ENCODE measurements at places on chromosomes 11 and 22.

DNA sequence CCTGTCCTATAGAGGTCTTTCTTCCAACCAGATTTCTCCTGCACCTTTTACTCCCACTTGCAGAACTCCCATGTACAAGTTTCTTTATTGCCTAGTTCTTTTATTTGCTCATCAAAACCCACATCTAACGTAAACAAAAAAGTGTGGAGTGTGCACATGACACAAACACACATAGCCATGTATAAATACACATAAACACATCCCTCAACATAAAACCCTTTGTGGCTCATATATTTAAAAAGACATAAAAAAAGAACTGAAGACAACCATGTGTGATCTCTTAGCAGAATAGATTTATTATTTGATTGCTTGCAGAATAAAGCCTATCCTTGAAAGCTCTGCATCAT is 1.7 kb downstream of the HBG2 start:
- DNase-seq = no peak

GRCh38 chr11:1302461-1303125 is 6.8 kb downstream of the TOLLIP start:
- DNase-seq = no peak

GRCh38 chr22:26529345-26529744 is 17.1 kb upstream of the TFIP11 start:
- no peak for DNase-seq

GRCh38 chr11:44264438-44264749 is 45.5 kb downstream of the ALX4 start:
- no peak for DNase-seq

DNA sequence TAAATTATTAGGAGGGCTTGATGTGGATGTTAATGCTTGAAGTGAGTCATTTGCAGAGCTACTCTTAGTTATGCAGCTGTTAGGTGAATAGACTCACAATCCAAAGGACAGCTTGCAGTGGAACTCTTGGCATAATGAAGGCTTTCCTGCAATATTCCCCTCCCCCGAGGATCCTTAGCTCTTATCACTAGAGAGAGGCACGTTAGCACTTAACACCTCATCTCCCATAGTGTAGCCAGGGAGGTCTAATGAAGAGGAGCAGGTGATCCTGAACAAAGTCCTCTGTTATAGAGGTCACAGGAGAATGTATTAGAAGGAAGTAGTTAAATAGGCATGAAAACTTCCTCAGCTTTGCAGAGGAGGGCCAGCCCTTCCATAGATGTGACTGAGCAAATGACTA is 919.2 kb upstream of the FAT3 start:
- DNase-seq = no peak

DNA sequence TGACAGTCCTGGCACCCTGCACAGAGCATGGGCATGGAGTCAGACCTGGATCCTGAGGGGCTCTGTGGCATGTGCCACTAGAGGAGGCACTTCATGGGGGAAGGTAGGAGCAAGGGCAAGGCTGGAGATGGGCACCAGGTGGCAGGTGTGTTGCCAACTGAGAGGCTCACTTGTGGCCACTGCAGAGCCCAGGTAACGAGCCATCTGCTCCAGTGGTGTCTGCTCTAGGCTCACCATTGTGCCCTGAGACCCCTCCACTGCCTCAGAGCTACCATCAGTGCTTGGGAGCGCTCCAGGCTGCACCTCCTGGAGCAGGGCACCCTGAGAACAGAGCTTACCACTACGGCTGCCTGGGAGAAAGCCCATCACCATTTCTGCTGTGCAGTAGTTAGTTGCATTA is 1.3 kb upstream of the ZDHHC8 start:
- no peak for DNase-seq

DNA sequence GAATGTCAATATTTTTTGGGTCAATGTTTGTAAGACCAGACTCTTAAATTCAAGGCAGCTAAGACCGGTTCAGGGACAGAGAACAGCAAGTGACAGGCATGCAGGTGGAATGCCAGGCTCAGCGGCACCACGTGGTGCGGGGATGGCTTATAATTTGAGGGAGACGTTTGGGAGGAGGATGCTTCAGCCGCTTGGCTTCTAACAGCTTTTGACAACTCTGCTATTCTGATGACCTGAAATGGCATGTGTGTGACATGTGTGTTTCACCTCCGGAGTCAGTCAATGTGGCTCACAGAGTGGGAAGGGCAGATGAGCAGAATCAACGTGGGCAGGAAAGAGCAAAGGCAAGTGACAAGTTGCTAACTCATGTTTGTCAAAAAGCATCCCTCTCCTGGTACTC is 228.3 kb downstream of the KIRREL3 start:
- no peak for DNase-seq

GRCh38 chr11:59918987-59919589 is 19.1 kb upstream of the OOSP1 start:
- no peak for DNase-seq

DNA sequence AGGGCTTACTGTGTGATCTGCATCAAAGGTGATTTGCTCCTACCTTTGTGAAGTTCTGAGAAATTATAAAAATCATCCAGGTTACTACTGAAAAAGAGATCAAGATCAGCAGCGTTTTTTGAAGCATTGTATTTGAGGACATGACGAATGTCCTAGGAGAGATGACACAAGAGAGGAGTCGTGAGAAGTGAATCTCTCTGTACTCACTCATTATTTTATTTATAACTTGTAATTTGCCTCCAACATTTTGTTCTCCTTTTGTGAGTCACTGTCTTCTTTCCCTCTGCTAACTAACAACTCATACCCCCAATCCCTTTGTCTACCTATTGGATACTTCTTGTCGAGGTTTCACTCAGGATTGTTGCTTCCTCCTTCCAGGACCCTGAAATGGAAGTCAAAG is 8.6 kb downstream of the NXPE1 start:
- no peak for DNase-seq

DNA sequence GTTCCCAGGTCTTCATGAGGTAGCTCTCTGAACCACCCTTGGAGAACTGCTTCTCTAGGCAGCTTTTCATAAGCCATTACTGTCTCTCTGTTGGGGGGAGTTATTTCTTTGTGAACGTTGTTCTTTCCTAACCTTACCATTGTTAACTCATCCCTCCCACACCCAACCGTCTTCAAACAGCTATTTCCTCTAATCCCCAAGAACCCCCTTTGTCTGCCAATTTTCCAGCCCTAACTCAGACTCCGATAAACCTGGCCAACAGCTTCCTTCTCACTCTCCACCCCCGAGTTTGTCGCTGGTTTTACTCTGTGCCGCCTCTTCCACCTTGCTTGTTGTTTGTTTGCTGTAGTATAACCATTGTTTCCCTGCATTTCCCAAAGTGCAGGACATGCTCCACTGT is 131.5 kb downstream of the CCDC34 start:
- no peak for DNase-seq

- DNase-seq = peak; percentile 44
These were observed 41.4 kb downstream of the DKK3 start for GRCh38 chr11:11966826-11967668.

DNA sequence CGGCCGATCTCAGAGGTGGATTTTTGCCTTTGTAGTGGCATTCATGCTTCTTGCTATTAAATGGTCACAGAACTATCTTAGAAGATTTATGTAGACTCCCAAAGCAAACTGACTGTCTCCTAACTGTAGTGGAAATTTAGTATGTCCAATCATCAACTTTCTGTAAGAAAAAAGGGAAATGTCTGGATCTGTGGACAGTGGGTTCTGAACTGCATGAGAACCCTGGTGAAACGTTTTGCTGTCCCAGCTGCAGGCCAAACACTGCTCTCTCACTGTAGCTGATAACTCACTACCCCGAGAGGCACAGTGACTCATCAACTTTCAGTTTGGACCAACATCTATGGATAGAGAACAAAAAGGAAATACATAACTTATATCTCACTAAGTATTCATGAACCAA is 387.1 kb downstream of the SOX6 start:
- no peak for DNase-seq

- no peak for DNase-seq
These were observed 243.5 kb downstream of the SBF2 start for GRCh38 chr11:10050561-10050960.

DNA sequence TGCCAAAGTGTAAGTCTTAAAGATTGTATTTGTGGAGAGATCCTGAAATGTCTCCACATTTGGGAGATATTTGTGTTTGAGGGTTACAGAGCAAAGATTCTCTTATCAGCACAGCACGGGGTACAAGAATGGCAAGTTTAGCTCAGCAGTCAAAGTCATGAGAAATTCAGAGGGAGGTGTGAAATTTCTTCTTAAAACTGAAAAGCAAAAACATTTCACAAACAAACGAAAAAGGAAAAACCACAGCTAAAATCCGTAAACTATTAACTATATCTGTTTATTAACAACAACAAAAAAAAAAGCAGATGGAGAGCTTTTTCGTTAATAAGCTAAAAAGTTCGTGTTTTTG is 40.9 kb upstream of the ETS1 start:
- DNase-seq = no peak

DNA sequence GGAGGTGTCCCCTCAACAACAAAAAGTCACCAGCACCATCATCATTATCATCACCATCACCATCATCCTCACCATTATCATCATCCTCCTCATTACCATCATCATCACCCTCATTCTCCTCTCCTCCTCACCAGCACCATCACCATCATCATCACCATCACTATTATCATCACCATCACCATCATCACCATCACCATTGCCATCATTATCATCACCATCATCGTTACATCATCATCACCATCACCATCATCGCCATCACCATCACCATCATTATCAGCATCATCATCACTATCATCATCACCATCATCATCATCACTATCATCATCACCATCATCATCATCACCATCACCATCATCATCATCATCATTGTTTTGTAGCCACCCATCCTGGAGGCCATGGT is 212.6 kb downstream of the MN1 start:
- DNase-seq = no peak

DNA sequence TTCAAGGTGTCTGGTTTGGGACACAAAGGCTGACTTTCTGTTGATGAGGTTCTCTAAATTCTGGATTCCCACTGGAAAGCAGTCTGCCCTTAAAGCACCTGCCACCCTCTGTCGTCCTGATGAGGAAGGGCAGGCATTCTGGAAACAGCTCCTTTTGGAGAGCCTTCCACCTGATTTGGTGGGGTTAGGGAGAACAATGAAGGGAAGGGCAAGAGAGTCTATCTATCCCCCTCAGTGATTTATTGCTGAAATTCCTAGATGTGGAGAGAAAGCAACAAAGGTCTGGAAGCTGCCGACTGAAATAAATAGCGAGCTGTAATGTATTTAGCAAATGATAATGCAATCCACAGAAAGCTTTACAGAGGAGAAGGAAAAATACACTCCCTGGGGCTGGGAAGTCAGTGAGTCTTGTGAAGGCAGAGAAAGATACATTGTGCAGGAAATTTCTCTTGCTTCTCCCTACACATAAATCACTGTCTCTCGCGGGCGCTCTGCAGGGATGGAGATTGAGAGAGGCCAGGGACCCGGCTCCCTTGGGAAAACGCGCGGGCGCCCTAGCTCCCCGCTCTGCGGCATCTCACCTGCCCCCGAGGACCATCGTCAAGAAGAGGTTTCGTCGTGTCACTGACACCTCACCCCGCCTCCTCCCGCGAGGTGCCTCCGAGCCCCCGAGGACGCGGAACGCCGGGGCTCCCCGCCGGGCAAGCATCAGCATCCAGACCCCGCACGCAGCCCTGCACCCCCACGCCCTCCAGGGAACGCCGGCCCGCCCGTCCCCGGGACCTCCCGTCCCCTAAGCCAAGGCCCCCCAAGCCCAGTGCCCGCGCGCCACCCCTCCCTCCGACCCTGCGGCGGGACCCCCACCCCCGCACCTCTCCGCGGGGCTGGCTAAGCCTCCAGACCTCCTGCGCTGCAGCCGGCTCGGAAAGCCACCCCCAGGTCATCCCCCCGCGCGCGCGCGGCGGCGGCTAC is 673 bp downstream of the CDON start:
- no peak for DNase-seq

- no peak for DNase-seq
These were observed 8.1 kb downstream of the CSF2RB start for GRCh38 chr22:36921309-36922104.

DNA sequence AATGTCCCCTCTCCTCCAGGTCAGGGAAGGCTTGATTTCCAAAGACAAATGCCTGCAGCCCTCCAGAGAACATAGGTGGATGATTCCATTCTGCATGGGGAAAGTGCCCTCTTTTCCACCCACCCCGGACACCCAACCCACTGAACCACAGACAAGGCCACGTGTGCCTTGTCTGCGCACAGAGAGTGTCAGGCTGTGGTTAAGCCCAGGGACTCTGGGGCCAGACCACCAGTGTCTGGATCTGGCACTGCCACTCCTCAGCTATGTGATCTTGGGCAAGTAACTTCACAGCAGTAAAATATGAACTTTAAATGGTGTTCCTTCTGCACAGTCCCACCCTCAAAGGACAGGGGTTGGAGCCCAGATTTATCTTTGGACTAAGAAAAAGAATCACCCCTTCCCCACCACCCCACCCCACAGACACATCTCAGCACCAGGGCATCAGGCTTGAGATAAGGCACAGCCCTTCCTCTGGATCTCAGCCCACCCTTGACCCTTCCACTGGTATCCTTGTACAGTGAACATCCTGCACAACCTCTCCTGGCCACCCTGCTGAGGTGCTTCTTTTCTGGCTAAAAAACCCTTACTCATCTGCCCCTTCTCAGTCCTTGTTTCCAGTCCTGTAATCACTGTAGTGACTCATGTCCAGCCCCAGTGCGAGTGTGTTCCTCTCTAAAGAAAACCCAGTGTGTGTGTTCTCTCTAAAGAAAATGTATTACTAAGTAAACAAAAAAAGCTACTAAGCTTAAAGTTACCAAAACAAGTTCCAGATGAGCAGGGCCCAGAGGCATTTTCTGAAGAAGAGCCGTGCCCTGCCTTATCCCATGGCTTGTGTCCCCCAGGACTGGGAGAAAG is 1.9 kb upstream of the PTGDR2 start:
- DNase-seq = no peak

DNA sequence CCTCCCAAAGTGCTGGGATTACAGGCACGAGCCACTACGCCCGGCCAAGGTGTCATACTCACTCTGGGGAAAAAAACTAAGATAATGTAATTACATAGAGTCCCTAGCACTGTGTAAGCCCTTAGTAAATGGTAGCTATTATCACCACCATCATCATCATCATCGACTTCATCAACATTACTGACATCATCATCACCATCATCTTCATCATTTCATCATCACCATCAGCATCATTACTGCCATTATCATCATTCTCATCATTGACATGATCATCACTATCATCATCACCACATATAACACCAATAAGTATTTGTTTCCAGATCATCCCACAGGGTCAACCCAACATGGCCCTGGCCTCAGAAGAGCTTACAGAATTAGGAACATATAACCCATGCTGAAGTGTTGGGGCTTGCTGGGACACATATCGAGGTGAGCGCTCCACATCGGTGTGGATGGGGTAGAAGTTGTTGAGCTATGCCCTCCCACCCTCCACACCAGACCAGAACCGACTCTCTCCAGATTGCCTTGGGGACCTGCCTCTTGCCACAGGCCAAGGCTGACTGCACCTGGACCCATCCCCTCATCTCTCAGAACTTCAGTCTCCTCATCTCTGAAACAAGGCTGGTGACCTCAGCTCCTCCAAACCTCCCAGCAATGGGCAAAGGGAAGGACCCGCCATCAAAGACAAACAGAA is 14.7 kb upstream of the CD5 start:
- no peak for DNase-seq
